Karpas-422 (cell line): ENCODE measurements at places on chromosomes 13 and 19.

DNA sequence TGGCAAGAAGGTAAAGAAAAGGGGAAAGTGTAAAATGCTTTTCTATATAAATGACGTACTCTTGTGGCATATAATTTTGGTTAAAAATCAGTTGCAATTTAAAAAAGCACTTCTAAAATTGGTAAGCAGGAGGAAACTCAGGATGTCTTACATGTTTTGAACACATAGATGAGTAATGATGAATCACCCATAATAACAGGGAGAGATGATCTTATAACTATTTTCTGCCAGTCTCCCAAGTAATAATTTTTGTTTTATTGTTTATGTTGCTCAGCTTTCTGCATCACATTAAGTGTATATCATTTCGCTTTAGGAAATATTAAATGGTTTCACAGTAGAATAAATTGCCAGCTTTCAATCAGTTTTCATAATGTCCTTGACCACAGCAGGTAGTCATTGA, 1430.7 kb upstream of the PCDH20 start:
- DNase-seq, result no peak

GRCh38 chr19:364496-365287, 20.1 kb upstream of the MIER2 start:
- DNase-seq, result no peak

- DNase-seq, result no peak
Observed at GRCh38 chr13:70889163-70889562, 780.9 kb upstream of the KLHL1 start.

DNA sequence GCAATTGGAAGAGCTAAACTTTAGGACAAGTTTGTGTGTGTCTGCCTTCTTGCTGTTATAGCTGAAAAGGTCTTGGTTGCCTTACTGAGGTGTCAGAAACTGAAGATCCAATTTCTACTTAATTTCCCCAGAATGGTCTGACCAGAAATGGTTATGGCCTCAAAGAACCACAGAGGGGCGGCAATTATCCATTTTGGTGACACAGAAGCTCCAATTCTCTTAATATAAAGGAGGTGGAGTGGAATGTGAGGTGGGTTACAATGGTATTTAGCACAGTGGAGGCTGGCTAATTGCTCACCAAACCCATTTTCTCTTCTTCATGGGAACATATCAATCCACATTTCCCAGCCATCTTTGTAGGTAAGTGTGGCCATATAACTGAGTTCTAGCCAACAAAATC, 1157.2 kb downstream of the OLFM4 start:
- DNase-seq, result peak; percentile 49
